ENCODE measurements at places on chromosomes 16 and 17. TPM values are rescaled to one million over a fixed set of nuclear protein-coding genes. Genes with fewer than 3 reads are reported as not detected.

DNA sequence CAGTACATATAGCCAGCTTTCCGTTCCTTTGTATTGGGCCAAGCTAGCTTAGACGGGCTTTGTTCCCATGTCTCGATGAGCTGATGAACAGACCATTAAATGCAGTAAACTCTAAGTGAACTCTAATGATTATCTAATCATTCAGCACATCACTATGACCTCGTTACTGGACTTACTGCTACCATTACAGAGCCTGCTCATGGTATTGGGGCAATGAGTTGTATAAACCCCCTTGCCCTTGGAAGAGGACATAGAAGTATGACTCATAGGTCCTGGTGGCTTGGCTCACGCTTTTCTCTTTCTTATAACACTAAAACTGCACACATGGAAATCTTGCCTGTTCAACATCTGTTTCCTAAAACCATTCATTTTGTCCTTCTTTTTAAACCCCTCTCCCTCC lies 93.6 kb upstream of the DYNLRB2 start:
- DNase-seq, result no peak

- DNase-seq, result no peak
These were observed 586 bp downstream of the CACNG1 start for GRCh38 chr17:67044940-67045339.

GRCh38 chr16:54546521-54546920 lies 259.9 kb upstream of the IRX3 start:
- no peak for DNase-seq

- DNase-seq, result no peak
These were observed 38.3 kb downstream of the REXO5 start for GRCh38 chr16:20844588-20844987.

DNA sequence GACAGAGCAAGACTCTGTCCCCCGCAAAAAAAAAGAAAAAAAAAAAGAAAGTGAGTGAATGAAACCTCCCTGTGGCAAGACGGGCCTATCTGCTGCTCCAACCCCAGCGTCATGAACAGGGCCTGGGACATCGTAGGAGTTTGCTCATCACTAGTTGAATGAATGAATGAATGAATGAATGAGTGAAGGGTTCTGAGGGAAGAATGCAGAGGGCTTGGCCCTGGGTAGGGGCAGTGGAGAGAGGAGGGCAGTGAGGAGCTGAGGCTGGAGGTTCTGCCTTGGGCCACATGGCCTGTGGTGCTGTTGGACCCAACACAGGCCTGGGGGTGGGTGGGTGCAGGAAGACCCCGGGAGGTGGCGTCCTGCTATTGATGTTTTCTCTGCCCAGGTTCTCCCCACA lies 125.5 kb upstream of the CIBAR2 start:
- no peak for DNase-seq

GRCh38 chr17:34755981-34756636 lies 176.7 kb downstream of the TMEM132E start:
- DNase-seq, result peak; percentile 33

DNA sequence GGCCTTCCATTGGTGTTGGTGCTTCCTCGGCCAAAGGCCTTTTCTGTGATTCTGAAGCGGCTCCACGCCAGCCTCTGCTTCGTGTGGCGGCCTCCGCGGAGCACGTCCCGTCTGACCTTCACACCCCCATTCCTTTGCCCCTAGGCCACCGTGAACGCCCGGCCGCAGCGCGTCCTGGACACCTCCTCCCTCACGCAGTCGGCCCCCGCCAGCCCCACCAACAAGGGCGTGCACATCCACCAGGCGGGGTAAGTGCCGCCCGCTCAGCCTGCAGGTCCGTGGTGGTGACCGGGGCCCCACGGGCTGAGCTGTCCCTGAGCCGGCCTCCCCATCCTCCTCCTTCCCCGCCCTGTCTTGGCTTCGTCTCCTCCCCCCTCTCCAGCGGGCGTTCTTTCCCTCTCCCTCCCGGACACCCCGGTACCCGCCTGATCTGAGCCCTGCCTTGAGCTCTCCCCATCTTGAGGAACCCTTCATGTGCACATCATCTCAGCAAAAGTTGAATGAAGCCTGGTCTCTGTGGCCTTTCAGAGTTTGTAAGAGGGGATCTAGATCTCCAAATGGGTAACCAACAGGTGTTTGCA lies 69.0 kb upstream of the CHMP6 start:
- DNase-seq, result peak; percentile 66

GRCh38 chr17:69286257-69286656 lies 40.7 kb downstream of the ABCA5 start:
- DNase-seq, result no peak

DNA sequence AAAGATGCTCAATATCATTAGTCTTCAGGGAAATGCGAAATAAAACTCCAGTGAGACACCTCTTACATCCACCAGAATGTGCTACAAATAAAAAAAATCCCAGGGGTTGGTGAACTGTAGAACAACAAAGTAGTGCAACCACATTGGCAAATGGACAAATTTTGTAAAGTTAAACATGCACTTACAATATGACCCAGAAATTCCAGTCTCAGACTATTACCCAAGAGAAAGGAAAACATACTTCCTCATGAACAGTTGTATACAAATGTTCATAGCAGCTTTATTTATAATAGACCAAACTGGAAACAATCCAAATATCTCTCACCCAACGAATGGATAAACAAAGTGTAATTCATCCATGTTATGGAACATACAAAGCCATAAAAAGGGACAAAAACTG lies 239.5 kb downstream of the ABCC12 start:
- no peak for DNase-seq

DNA sequence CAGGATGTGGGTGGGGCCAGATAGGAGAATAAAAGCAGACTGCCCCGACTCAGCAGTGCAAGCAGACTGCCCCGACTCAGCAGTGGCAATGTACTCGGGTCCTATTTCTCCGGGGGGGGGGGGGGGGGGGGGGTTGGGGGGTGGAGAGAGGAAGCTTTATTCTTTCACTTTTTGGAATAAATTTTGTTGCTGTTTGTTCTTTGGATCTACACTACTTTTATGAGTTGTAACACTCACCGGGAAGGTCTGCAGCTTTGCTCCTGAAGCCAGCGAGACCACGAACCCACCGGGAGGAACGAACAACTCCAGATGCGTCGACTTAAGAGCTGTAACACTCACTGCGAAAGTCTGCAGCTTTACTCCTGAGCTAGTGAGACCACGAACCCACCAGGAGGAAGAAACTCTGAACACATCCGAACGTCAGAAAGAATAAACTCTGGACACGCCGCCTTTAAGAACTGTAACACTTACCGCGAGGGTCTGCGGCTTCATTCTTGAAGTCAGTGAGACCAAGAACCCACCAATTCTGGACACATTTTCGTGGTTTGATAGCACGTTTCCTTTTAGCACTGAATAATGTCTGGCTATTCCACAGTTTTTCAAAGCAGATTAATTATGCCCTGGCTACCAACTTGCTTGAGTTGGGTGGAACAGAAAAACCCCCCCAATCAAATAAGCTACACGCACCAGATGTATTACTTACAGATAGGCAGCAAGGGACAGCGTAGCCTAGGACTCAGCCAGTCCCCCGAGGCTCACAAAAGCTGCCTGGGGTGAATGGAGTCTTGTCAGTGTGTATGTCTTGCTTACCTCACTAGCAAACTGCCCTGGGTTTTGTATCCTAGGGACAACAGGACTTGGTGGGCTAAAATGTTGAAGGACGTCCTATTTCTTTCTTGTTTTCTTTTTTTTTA lies 11.9 kb downstream of the FZD2 start:
- no peak for DNase-seq

- no peak for DNase-seq
These were observed 10.7 kb downstream of the DLX3 start for GRCh38 chr17:49984283-49984682.

- DNase-seq, result no peak
These were observed 160.1 kb downstream of the GRIN2A start for GRCh38 chr16:10022098-10022497.

GRCh38 chr16:84729716-84730320 lies 30.0 kb downstream of the USP10 start:
- no peak for DNase-seq

DNA sequence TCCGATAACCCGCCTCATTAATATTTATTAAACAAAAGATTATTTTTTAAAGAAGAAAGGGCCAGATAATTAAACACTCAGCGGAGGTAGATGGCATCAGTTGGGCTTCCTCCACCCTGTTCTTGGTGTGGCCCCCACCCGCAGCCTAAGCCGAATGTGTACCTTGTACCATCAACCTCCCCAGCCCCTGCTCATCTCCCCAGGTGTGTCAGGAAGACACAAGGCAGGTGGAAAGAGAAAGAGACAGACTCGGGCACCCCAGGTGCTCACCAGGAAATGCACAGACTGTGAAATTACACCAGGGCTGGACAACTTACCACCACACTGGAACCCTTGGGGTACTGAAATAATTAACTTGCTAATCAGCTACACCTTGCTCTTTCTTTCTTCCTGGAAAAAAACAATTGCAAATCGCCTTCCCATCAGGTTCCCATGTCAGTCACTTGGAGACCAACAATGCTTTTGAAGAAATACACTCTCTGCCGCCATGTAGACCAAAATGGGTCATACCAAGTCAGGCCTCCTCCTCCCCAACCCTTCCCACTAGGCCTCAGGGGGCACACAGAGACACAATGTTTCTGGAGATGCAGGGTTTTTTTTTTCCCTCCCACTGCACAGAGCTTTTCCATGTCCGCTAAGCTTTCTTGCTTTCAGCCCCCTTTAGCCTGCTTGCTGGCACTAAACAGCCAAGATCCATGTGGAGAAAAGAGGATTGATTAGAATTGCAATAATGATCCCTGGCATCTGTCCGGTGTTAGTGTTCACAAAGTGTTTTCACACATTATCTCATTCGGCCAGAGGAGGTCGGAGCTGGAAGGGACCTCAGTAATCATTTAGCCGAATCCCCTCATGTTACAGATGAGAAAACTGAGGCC lies 8.6 kb upstream of the LHX1 start:
- DNase-seq, result no peak

DNA sequence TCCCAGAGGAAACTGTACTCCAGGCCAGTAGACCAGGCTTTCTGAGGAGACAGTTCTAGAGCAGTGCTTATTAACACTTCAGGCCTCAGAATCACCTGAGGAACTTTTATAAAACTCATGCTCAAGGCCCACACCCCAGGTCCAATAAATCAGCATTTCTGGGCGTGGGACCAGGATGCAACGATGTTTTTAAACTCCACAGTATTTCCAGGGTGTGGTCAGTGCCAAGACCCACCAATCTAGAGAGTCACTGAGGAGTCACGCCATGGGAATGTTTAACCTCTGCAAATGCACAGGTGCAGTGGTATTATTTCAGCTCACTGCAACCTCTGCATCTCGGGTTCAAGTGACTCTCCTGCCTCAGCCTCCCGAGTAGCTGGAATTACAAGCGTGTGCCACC lies 3.9 kb upstream of the TRPV1 start:
- DNase-seq, result no peak

- DNase-seq, result no peak
These were observed 41.6 kb upstream of the SLC5A10 start for GRCh38 chr17:18910326-18910725.

- peak; percentile 35 for DNase-seq
These were observed 6.3 kb downstream of the NOS2 start for GRCh38 chr17:27793906-27794569.

GRCh38 chr16:27945233-27945973 lies 118.1 kb downstream of the GSG1L start:
- DNase-seq, result no peak

DNA sequence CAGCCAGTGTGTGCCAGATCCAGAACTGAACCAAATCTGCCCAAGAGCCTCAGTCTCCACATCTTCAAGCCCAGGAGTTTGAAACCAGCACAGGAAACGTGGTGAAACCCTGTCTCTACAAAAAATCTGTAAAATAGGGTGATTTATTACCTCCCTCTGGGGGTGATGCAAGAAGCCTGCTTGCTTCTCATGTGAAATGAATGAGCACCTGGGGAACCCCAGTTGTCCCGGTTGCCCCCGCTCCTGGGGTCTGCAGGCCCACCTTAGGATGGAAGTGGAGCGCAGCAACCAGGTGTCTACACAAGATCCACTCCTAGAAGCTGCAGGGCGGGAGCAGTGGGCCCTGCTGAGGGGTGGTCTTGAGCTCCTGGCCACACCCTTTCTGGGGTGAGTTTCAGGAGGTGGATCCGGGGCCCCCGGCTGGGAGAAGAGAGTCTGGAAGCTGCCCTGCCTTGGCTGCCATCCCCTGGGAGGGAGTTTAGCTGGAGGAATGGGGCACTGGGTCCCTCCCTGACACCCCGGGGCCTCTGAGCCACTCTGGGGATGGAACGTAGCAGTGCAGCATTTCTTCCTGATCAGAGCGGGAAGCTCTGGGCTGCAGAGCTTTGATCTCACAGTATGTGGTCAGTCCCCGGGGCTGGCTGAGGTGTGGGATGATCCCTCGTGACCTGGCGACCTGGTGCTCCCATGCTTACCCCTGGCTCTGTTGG lies 117.8 kb downstream of the RAB11FIP4 start:
- DNase-seq, result peak; percentile 81

DNA sequence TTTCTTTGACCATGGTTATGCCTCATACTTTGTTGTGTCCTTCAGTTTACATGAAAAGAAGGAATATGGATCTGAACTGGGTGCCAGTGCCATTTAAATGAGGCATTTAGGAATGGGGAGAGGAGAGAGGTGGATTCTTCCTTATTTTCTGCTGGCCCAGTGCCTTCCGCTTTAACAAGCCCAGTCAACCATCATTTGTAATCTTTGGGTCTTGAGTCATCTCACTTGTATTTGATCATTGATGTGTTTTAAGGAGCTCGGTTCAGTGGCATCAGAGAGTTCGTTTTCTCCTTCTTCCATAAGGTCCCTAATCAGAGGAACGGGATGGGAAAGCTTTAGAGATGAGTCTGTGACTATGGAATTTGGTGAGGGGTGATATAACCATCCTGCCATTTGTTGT lies 334.9 kb downstream of the WWOX start:
- no peak for DNase-seq

GRCh38 chr16:30355954-30356308 lies 823 bp upstream of the CD2BP2 start:
- DNase-seq, result peak; percentile 79

DNA sequence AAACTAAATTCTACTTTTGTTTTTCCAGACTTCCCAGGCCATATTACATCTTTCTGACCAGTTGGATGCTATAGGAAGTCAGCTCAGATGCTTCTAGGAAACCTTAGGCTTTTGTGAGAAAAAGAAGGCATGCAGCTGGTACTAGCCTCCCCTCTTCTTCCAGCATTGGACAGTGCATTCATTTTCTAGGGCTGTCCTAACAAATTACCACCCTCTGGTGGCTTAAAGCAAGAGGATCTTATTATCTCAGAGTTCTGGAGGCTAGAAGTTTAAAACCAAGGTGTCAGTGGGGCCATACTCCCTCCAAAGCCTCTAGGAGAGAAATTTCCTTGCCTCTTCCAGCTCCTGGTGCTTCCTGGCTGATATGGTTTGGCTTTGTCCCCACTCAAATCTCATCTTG lies 467.8 kb downstream of the SLC39A11 start:
- DNase-seq, result no peak

GRCh38 chr16:61998460-61998859 lies 37.8 kb downstream of the CDH8 start:
- no peak for DNase-seq

Gene THRA
- 12.9 TPM for polyA plus RNA-seq

Gene EVI2B
- polyA plus RNA-seq, result 123 TPM

Gene PERCC1
- polyA plus RNA-seq, result not detected

Gene SLC6A2
- polyA plus RNA-seq, result not detected

Gene RSKR
- 2.8 TPM for polyA plus RNA-seq

Gene CASKIN1
- 0.24 TPM for polyA plus RNA-seq

Gene SLC16A13
- 5.4 TPM for polyA plus RNA-seq

Gene OR4D1
- 0.23 TPM for polyA plus RNA-seq

Gene KRTAP4-4
- polyA plus RNA-seq, result not detected

Gene AOC3
- 12.3 TPM for polyA plus RNA-seq

Gene ATP2C2
- 0.11 TPM for polyA plus RNA-seq

Measured in spleen (tissue), 13 donors.